ENCODE measurements at places on chromosomes 4 and X.

- no peak for DNase-seq
Observed at GRCh38 chr4:55087009-55087912, 38.1 kb downstream of the KDR start.

- DNase-seq = no peak
Observed at GRCh38 chr4:85113706-85114105, 147.2 kb upstream of the WDFY3 start.

DNA sequence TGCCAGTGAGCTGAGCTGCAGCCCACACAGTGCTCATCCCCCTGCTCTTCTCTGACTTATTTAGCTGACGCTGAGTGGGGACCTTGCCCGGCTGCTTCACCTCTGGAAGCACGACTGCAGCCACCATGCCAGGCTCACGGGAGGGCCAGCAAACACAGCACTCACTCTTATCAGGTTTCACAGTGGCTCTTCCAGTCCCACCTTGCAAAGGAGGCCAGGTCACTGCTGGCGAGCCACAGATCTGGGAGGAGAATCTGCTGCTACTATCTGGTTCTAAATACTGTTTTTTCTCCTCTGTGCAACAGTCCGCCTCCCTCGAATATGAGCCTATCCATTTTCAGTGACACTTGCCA, 6.7 kb upstream of the SPON2 start:
- DNase-seq = no peak

DNA sequence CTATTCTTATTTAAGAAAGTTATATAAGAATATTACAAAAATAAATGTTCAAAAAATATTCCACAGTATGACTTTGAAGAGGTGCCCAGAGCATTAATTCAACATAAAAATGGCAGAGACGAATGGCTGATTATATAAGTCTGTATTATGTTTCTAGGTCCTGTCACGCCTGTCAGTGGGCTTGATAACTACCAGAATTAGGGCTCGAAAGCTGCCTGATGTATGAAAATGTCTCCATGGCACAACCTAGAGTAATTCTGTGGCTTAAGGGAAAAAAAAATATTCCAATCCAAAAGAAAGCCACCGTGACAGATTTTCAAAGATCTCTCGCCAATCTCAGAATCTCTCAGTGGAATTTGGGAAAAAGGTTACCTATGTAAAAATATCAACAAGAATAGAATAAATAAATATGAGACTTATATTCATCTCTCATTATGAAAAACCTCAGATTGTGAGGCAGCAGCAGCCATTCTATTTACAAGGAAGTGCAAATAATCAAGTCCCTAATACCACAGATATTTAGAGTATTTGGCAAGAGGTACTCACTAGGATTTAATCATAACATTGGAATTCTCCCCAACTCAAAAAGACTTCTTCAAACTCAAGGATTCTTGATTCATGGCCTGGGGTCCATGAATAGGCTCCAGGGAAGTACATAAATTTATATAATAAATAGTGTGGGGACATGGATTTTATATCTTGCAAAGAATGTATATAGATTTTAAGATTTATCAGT, 489.1 kb upstream of the INTU start:
- no peak for DNase-seq

GRCh38 chr4:132818091-132818490, 331.0 kb upstream of the PCDH10 start:
- no peak for DNase-seq

DNA sequence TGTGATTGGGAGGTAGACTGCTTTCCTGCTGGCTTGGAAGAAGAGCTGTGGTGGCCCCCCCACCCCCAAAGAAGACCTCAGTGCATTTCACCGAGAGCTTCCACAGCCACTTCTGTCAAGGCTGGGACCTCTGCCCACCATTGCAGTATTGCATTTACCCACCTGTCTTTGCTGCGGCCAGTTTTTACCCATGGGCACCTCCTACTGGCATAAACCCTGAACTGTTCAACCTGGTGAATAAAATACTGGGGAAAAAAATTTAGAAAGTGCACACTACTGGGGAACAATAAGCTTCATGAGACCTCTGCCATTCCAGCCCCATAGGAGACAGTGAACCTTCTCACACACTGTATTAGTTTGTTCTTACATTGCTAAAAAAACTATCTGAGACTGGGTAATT, 40.3 kb downstream of the ARFIP1 start:
- DNase-seq = no peak

DNA sequence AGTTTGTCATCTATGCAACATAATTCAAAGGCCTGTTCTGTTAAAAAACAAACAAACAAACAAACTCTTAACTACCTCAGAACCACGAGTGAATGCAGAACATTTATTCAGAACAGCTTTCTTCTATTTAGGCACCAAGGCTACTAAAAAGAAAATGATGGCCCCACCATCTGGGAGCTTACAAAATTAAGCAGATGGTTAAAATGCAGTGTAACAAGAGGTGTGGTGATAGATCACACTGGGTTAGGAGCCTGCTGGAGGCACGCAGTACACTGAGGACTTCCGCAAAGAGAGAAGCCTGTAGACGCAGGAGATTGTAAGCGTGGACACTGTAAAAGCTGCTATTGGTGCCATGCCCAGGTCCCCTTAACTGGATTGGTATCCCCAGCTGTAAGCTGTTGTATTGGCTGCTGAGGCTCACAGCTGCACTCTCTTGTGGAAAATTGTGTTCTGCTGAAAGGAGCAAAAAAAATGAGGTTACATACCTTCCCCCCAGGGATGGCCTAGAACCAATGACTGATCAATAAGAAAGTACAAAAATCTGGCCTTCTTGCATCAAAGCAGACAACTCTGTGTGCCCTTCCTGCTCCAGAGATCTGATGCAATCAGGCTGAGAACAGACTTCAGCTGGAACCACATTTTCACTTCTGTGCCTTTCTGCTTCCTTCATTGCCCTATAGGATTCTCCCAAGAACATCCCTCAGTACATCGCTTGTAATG, 60.0 kb downstream of the SHROOM3 start:
- DNase-seq = no peak

DNA sequence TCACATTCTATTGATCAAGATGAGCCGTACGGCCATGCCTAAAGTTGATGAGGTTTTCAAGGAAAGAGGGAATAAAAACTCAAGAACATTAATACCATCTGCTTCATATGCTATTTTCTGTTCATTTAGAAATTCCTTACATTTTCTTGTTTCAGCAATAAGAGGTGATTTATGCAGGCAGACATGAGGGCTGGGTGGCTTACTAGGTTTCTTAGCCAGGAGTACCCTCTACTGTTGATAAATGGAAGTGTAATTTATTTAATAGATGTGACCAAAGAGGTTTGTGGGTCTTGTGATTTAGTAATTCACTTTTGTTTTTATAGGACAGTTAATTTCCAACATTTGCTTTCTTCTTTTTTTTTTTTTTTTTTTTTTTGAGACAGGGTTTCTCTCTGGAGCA, 6.4 kb upstream of the SMIM9 start:
- no peak for DNase-seq

DNA sequence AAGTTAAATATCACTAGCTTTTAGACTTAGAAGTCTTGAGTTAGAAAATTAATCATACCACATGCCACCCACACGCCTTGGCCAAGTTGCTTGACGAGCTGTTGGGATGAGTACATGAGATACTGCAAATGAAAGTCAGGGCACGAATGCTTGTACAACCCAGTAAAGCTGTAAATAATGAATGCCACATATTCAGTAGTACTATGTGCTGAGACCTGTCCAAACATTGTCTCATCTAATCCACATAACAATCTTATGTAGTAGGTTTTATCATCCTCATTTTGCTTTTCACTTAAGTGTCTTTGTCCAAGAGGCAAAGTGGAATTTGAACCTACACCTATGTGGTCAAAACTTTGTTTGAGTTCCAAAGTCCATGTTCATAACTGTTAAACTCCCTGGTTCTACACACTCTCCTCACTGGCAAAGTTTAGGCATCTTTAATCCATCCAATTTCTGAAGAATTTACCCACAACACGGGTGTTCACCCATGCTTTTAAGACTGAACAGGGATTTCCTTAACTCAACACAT, 74.1 kb downstream of the LDB2 start:
- DNase-seq = no peak

DNA sequence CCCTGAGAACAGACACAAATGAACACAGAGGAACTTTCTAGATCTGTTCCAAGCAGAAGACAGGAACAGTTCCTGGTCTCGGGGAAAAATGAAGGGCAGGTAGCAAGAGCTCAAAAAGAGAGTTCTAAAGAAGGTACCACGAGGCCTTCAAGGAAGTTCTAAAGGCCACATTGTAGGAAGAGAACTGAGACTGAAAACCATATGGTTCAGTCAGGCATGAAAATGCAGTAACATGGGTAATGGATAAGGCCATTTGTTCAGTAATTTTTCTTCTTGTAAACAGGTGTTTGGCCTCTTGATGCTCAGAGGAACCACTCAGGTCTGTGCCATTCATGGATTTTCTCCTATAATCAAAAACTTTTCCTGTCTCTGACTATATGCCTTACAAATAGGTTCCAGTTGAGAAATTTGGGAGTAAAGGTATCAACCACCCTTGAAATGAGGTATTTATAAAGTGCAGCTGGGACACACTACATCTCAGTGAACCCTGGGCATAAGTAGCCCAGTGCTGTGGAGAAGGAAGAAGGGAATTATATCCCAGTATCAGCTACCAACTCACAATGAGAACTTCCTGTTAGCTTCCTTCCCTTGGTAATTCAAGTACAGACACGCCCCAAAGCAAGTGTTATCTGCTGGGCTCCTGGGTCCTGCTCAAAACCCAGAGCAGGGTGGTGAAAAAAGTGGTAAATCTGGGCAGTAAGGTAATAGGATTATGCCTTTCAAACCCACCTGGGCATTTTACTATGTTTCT, 277.9 kb downstream of the KLHL13 start:
- no peak for DNase-seq

DNA sequence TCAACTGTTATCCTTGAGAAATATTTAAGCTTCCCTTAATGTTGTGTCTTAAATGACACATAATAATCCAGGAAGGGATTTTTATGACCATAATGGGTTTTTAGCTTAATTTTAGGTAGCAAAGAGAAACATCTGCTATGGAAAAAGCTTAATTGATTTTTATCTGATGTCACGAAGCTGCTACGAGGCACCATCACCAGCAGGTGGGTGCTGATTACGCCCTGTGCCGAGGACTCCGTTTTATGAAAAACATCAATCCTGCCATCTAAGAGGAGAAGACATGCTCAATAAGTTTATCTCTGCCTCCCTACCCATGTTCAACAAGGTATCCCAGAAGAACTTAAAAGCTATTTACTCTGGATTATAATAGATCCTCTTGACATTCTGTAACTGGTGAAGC, 280.6 kb upstream of the ZFP42 start:
- no peak for DNase-seq

DNA sequence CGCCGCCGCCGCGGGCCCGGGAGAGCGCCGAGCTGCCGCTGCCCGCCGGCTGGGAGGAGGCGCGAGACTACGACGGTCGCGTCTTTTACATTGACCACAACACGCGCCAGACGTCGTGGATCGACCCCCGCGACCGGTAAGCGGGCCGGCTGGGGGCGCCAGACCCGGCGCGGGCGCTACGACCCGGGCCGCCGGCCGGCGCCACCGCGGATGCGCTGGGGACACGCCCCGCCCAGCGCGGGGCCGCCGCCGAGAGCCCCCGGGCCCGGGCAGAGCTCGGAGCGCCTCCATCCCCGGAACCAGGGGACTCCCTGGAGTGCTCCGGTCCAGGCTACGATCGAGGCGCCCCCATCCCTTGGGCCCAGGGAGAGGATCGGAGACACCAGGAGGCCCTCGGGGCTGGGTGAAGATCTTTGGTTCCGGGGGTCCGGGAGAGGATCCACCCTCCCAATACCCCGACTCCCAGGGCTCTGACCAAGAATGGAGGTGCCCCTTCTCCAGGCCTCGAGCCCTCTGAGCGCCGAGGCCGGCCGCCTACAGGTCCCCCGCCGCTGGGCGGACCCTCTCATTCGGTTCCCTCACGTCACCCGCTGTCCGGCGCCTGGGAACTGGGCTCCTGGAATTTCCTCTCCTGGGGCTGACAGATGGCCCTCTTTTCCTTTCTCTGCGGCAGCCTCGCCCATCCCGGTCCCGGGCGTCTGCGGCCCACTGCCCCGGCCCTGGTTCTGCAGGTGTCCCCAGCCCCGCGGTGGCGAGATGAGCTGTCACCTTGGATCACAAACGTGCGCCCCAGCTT, 48.8 kb downstream of the CLDN34 start:
- DNase-seq = no peak

GRCh38 chrX:19723427-19723826, 164.0 kb downstream of the SH3KBP1 start:
- DNase-seq = no peak

GRCh38 chrX:105302246-105302645, 81.8 kb upstream of the TEX13A start:
- DNase-seq = no peak

DNA sequence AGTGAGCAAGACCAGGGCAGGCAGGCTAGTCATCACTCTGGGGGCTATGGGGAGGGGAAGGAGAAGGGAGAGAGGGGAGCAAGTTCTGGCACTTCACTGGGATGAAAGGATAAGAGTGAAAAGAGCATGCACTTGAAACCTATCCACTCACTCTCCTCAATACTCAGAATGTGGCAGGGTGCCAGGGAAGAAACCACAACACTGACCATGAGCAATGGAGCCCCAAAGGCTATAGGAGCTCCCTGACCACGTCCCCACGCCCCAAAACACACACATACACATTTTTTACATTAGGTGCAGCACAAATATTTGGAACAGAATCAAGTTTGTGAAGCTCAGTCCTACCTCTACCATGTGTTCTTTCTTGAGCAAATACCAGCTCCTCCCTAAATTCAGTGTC, 132.2 kb downstream of the IDS start:
- DNase-seq = no peak

Data from NCI-H2107 (cell line).